ENCODE measurements at places on chromosomes 12 and 14. TPM values are rescaled to one million over a fixed set of nuclear protein-coding genes. Genes with fewer than 3 reads are reported as not detected.

- H3K4me3 ChIP-seq = no peak overlapping the region
- no peak overlapping the region for H3K27ac ChIP-seq
- DNase-seq = no peak
- H3K27me3 ChIP-seq = no peaks in the 10 kb centered on the region
- no peaks in the 10 kb centered on the region for H3K4me1 ChIP-seq
Observed at GRCh38 chr12:59115995-59116394, 195.7 kb upstream of the LRIG3 start.

Gene TMBIM4
- total RNA-seq = 180 TPM

GRCh38 chr12:3035815-3036702 lies 41.1 kb upstream of the TSPAN9 start:
- H3K4me1 ChIP-seq = no peaks in the 10 kb centered on the region
- no peaks in the 10 kb centered on the region for H3K36me3 ChIP-seq
- no peak overlapping the region for H3K27ac ChIP-seq
- no peak overlapping the region for H3K4me3 ChIP-seq

GRCh38 chr12:83065562-83065961 lies 378.9 kb downstream of the TMTC2 start:
- H3K4me3 ChIP-seq = no peak overlapping the region
- H3K36me3 ChIP-seq = no peaks in the 10 kb centered on the region
- no peak overlapping the region for H3K27ac ChIP-seq
- H3K4me1 ChIP-seq = no peaks in the 10 kb centered on the region
- no peaks in the 10 kb centered on the region for H3K27me3 ChIP-seq
